T-helper 1 cell treated with Interleukin-12 subunit alpha and Interleukin-12 subunit beta and Interleukin-4 antibody, amounts not matched to agents 30 ng/mL and 1 ng/mL, for 36 hours (primary cell): ENCODE measurements at places on chromosomes 3 and 15. TPM values are rescaled to one million over a fixed set of nuclear protein-coding genes. Genes with fewer than 3 reads are reported as not detected.

CHRM5 gene
- total RNA-seq = not detected in 2 replicates

ZBTB47 gene
- 1.7 and 2.0 TPM in 2 replicates for total RNA-seq

CASR gene
- total RNA-seq = not detected in 2 replicates

DTX3L gene
- 154 and 160 TPM in 2 replicates for total RNA-seq

CAPN3 gene
- 4.5 and 4.8 TPM in 2 replicates for total RNA-seq

GOLGA8J gene
- total RNA-seq = 0.74 TPM in 1 of 2 replicates, not detected in the other

CHDH gene
- total RNA-seq = 0.64 and 0.93 TPM in 2 replicates

SCN5A gene
- not detected in 2 replicates for total RNA-seq

RASA2 gene
- 49.6 and 51.9 TPM in 2 replicates for total RNA-seq

GOLGA8M gene
- total RNA-seq = 2.9 and 3.8 TPM in 2 replicates

RHCG gene
- total RNA-seq = not detected in 2 replicates

CCDC39 gene
- total RNA-seq = not detected in 2 replicates

ATP13A5 gene
- not detected in 2 replicates for total RNA-seq

ILDR1 gene
- 0.27 and 0.37 TPM in 2 replicates for total RNA-seq

ACP3 gene
- total RNA-seq = not detected in 2 replicates

SAXO2 gene
- 0.12 and 0.49 TPM in 2 replicates for total RNA-seq

POC1A gene
- 16.8 and 19.6 TPM in 2 replicates for total RNA-seq

PEX5L gene
- total RNA-seq = 0.12 and 0.27 TPM in 2 replicates

CAND2 gene
- total RNA-seq = 0.17 and 0.78 TPM in 2 replicates

PRSS50 gene
- total RNA-seq = not detected in 2 replicates

CEP19 gene
- total RNA-seq = 5.3 and 5.5 TPM in 2 replicates

SLC9A9 gene
- total RNA-seq = 19.1 and 19.3 TPM in 2 replicates

RTP4 gene
- total RNA-seq = 21.3 and 21.6 TPM in 2 replicates
